ENCODE measurements at places on chromosomes 16 and 17.

DNA sequence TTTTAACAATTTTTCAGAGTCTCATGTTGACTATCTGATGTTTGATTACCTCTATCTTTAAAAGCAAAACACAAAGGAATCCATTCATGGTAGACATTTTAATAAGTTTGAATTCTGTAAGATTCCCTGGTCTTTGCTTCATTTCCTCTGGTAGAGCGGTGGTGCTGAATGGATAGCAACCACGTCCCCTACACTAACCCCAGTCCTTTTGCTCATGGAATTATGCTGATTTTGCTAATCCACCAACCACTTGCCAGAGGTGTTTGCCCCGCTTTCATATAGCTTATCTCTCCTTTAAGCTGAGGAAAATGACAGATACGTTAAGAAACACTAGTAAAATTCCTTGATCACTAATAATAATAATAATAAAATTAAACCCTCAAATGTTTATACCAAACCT, 9.5 kb downstream of the KCNJ16 start:
- DNase-seq = peak; percentile 24

DNA sequence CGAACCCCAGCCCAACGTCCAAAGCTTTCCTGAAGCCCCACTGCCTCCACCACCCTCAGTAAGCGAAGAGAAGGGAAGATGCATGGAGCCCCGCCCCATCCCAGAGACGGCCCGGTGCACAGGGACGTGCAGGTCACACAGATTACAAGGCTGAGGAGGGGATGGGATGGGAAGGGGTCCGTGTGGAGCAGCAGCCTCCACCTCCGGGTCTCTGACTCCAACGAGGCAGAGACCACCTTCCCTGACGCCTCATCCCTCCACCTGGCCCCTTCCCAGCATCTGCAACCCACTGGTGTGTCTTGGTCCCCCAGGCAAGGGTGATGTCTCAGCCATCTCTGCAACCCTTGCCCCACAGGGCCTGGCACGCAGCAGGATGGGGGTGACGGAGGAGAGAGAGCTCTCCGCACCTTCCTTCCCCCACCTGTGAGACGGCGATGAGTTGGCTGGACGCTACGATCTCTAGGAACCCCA, 58.5 kb downstream of the TBC1D16 start:
- no peak for DNase-seq

DNA sequence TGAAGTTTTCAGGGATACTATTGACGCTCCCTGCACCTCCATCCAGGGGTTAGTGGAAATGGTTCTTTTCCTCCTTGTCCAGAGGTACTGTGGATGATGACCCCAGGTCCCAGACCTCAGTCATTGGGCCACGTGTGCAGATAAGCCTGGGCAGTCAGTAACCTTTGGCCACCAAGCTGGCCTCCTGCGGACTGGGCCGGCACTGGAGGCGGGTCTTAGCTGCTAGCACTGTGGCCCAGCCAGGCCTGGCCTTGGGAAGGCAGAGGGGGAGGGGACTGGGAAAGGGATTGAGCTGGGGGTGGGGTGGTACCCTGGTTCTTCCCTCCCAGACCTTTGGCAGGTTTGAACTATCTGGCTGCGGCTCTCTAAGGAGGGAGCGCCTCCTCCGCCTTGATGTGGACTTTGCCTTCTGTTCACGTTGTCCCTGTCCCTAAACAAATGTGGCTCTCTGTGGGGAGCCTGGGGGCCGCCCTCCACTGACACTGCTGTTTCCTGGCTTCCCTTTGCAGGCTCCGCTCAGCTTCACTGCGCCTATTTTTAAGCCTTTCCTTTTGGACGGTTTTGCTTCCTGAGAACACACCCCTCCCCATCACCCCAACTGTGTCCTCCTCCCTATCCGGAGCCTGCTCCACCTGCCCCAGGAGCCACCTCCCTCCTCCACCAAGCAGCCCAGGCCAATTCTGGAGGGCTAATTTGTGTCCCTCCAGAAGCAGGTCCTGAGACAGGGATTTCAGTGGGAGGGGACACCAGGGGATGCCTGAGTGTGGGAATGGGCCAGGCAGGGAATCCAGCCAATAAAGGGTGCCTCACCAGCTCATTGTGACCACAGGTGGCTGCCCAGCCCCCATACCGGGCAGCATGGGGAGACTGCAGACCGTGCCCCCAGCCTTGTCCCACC, 251.9 kb downstream of the SEC14L1 start:
- no peak for DNase-seq

- no peak for DNase-seq
Observed at GRCh38 chr16:4940719-4941118, 3.8 kb upstream of the PPL start.

DNA sequence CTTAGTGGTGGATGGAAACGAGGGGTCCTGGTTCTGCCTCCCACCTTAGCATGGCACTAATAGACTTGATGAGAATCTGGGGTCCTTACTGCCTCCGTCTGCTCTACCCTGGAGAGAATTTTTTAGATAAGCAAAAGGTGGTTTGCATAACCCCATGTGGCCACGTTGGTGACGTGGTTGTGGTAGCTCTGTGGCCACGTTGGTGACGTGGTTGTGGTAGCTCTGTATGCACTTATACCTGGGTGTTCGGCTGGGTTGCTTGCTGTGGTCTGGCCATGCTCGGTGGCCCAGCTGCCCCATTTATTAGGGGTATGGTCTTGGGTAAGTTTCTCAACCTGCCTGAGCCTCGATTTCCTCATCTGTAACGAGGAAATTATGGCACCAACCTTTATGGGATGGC, 13.0 kb downstream of the SPIRE2 start:
- DNase-seq = no peak

- peak; percentile 76 for DNase-seq
Observed at GRCh38 chr16:67546761-67547422, 15.4 kb upstream of the CTCF start.

DNA sequence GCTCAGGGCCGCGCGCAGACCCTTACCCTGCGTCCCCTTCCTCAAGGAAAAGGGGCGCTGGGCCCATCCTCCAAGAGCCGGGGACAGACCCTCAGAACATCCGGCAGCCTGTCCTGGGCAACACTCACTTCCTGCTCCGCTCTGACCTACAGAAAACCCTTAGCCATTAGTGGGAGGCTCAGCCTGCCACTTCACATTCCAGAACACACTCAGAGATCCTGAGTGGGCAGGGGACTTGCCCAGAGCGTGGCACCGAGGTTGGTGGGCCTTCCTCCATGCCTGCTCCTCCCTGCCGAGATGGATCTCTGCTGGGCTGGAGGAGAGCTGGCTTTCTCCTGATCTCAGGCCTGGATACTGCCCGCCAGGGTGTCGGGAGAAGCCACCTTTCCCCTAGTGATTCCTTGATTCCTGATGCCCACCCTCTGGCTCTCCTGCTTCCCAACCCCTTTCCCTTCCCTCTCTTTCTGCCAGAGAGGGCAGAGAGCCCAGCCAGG, 1.5 kb downstream of the SCARF1 start:
- DNase-seq = no peak

Measured in fibroblast of pulmonary artery (primary cell).